ENCODE measurements at places on chromosomes 1 and 21.

- no peak for DNase-seq
These were observed 52.7 kb upstream of the SYT6 start for GRCh38 chr1:114206392-114206791.

DNA sequence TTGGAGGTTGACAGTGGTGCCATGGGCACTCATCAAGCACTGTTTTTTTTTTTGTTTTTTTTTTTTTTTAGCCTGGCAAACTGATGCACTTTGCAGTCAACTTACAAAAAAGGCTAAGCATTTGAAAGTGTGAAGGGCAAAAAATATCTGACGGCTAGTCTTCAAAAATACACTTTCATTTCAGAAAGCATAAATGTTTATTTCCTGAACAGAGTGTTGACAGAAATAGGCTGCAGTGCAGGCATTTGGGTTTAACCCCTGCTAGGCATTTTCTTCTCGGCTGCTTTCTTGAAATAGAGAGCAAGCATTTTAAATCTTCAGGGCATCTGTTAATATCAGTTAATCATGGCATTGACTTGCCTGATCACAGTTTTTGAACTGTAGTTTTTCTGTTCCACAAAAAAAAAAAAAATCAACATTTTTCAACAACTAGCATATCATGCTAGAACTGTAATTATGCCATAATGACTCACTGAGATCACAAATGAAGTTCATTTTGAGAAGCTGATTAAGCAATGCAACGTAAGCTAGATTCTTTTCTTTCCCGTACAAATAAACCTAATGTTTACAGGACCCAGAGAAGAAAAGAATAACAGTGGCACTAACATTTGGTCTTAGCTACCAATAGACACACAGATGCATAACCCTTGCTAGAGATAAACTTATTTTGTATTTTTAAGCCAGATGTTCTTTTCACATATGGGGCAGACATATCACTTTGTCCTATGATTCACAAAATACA, 100.4 kb upstream of the USH2A start:
- no peak for DNase-seq

GRCh38 chr1:6969106-6969505, 183.9 kb downstream of the CAMTA1 start:
- no peak for DNase-seq

DNA sequence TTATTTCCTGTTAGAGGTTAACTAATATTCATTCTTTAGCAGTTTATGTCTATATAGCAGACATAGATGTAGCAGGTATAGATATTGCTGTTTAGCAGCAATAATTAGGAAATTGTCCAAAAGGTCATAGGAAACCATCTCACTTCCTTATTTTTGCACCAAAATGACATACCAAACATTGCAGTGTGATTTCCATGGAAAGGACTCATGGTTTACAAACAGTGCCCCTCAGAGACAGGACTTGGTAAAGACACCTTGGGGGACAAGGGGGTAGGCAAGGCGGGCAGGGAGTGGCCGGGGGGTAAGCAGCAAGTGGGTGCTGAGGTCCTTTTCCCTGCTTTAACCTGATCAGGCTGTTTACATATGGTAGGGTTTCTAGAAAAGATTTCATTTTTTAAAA, 30.5 kb downstream of the BATF3 start:
- peak; percentile 79 for DNase-seq

- DNase-seq: no peak
These were observed 471.1 kb upstream of the VAMP3 start for GRCh38 chr1:7299994-7300393.

DNA sequence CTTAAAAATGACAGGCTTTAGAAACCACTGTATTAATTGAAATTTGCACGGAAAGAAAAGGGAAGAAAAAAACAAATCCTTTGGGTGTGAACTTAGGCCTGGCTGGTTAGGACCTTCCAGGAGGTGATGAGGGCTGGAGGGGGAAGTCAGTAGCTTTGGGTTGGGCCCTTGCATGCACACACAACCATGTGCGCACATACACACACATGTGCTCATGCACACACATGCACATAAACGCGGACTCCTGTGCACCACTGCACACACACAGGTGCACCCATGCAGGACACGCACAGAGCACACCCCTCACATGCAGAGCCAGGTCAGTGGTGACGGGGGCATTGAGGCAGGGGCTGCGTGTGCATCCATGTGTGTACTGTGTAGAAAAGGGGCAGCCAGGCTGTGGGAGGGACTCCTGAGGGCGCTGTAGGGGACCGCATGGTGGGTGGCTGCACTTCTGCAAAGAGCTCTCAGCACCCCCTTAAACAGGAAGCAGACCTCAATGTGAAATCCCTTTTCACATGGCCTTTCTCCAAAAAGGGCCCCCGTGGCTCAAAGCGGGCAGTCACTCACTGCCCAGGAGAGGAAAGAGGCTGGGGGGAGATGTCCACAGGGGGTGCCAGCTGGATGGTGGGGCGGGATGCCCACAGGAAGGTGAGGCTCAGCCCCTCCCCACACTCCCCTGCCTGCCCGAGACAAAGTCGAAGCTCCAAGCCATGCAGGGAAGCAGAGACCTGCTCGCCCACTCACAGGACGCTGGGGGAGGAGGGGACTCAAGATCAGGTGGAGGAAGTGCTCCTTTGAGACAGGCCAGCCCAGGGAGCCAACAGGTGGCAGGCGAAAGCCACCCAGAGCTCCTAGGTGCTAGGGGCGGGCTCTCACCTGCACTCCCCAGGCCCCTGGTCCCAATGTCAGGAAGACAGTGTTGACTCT, 95.2 kb downstream of the ITPKB start:
- DNase-seq: peak; percentile 73

- no peak for DNase-seq
These were observed 95.5 kb upstream of the CD34 start for GRCh38 chr1:208006258-208006920.

DNA sequence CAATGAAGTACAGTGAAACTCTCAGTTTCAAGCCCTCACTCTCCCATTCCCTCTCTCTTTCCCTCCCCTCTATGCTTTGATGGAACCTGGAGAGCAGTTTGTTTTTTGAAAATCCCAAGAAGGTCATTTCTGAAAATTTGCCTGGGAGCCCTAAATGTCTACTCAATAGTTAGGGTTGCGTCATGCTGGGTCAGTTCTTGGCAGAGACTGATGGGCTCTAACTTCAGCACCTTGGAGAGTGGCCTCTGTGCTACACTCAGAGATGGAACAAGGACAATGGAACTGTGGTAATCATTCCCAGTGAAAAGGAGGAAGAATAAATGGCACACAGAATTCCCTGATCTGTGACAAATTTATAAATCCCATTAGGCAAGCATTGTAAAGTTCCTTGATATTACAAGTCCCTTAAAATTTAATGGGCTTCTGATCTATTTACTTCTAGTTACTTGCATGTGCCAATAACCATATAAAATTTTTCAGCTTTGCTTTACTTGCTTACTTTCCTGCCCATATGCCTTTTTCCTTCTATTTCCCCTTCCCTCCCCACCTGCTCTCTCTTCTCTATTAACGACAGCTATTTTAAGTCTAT, 182.9 kb upstream of the KCND3 start:
- peak; percentile 22 for DNase-seq

DNA sequence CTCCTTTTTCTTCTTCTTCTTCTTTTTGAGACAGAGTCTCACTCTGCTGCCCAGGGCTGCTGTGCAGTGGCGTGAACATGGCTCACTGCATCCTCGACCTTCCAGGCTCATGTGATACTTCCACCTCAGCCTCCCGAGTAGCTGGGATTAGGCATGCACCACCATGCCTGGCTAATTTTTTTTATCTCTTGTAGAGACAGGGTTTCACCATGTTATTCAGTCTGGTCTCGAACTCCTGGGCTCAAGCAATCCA, 13.0 kb upstream of the PADI1 start:
- DNase-seq: no peak

- no peak for DNase-seq
These were observed 160.8 kb downstream of the NTMT2 start for GRCh38 chr1:170306513-170306910.

DNA sequence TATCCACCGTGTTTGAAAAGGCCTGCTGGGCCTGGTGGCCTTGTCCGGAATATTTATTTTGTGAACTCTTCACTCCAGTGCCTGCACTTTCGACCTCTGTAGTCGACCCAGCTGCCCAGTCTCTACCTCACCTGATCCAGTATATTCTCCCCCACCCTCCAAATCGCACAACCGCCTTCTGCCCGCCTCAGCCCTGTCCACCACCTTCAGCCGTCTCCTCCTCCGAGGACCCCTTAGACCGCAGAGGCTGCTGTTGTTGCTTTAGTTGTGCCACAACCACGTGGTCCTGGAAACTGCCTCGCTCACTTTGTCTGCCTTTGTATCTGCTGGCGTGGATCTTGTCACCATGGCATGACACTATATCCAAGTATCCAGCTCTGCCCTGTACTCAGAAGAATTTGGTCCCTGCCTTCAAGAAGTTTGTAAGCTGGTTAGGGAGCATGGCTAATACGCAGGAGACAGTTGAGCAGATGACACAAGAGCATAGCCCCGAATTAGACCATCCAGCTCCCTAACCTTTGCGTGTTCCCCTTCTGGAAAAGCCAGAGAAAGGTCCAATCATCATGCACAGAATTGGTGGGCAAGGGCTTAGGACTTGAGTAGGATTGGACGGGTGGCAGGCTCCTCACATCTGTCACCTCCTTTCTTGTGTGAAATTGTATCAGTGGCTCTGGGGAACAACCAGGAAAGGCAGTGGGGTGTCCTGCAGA, 1.5 kb downstream of the PHGDH start:
- DNase-seq: no peak

GRCh38 chr1:27152004-27152828, 2.7 kb downstream of the SLC9A1 start:
- no peak for DNase-seq

DNA sequence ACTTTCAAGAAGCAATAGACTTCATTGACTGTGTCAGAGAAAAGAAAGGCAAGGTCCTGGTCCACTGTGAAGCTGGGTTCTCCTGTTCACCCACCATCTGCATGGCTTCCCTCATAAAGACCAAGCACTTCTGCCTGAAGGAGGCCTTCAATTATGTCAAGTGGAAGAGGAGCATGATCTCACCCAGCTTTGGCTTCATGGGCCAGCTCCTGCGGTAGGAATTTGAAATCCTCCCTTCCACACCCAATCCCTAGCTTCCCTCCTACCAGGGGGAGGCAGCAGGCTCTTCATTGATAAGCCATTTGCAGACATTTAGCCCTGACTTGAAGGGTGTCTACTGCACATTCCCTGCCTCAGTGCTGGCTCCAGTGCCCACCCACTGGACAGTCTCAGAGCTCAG, 84.3 kb upstream of the RHOU start:
- no peak for DNase-seq

GRCh38 chr1:30807318-30808066, 49.9 kb upstream of the LAPTM5 start:
- DNase-seq: no peak
